ENCODE measurements at places on chromosomes 2 and 18. TPM values are rescaled to one million over a fixed set of nuclear protein-coding genes. Genes with fewer than 3 reads are reported as not detected.
A peak's percentile ranks its signal among the peaks of the same experiment; 100 is the strongest.

DNA sequence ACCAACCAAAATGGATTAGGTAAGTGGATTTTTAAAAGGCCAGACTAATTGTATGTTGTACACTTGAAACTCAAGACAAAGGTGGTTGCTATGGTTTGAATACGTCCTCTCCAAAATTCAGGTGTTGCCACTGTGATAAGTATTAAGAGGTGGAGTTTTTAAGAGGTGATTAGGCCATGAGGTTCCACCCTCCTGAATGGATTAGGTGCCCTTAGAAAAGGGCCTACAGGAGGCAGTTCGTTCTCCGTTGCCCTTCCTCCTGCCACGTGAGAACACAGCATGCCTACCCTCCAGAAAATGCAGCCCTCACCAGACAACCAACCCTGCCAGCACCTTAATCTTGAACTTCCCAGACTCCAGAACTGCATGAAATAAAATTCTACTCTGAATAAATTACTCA lies 51.2 kb downstream of the CHMP3 start:
- H3K4me3 ChIP-seq: no peak overlapping the region
- no peaks in the 10 kb centered on the region for H3K27me3 ChIP-seq
- H3K36me3 ChIP-seq: peaks cover 20% of the 10 kb centered on the region
- no peaks in the 10 kb centered on the region for H3K4me1 ChIP-seq
- DNase-seq: no peak

DNA sequence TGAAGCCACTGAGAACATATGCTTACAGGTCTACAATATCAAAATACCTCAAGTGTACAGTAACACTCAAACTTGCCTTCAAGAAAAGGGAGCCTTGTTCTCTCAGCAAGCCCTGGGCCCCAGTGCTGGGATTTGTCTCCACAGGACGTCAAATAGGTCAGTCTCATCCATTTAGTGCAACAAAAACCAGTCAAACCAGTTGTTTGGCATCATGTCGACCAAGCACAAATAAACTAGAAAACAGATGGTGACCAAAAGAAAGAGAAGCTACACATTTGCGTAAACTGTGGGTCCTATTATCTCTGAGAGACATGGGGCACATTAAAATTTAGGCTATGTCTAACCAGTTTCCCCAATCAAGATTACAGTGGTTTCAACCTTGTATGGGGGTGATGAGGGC lies 182.6 kb upstream of the PKDCC start:
- H3K27ac ChIP-seq: no peak overlapping the region
- H3K4me3 ChIP-seq: no peak overlapping the region
- no peak for DNase-seq
- peaks cover 10% of the 10 kb centered on the region for H3K27me3 ChIP-seq

DNA sequence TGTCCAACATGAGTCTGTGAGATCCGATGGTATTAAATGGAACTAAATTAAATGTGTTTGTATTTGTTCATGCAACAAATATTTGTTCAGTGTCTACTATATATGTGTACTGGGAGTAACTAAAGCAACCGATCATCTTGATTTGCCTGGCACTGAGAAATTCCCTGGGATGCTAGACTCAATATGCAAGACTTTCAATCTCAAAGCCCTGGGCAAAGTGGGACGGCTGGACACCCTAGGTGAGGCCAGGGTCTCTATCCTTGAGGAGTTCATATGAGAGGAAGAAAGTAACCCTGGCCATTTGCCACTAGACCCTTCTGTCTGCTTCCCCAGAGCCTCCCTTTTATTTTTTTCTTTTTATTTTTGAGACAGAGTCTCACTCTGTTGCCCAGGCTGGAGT lies 44.0 kb upstream of the HPCAL1 start:
- H3K4me3 ChIP-seq: no peak overlapping the region
- no peaks in the 10 kb centered on the region for H3K27me3 ChIP-seq
- DNase-seq: no peak
- H3K27ac ChIP-seq: no peak overlapping the region
- H3K36me3 ChIP-seq: no peaks in the 10 kb centered on the region
- H3K4me1 ChIP-seq: no peaks in the 10 kb centered on the region

Gene PARD6G
- 0.17 TPM for total RNA-seq

Gene RESP18
- not detected for total RNA-seq

Gene HOXD8
- total RNA-seq: not detected

Gene KCNS3
- 0.19 TPM for total RNA-seq

GRCh38 chr2:108884619-108885018 lies 98.0 kb downstream of the CCDC138 start:
- H3K36me3 ChIP-seq: peaks cover 8% of the 10 kb centered on the region
- no peak overlapping the region for H3K27ac ChIP-seq
- no peaks in the 10 kb centered on the region for H3K27me3 ChIP-seq
- no peak for DNase-seq
- no peaks in the 10 kb centered on the region for H3K4me1 ChIP-seq

GRCh38 chr2:203782262-203782976 lies 76.0 kb downstream of the CD28 start:
- H3K4me3 ChIP-seq: no peak overlapping the region
- DNase-seq: peak; percentile 86
- H3K27me3 ChIP-seq: no peaks in the 10 kb centered on the region
- H3K27ac ChIP-seq: peak overlapping the region; percentile 57
- peaks cover 4% of the 10 kb centered on the region for H3K36me3 ChIP-seq

- no peaks in the 10 kb centered on the region for H3K36me3 ChIP-seq
- DNase-seq: no peak
- H3K4me3 ChIP-seq: no peak overlapping the region
- H3K4me1 ChIP-seq: no peaks in the 10 kb centered on the region
- H3K27me3 ChIP-seq: no peaks in the 10 kb centered on the region
These were observed 2.2 kb downstream of the LRRTM4 start for GRCh38 chr2:77519888-77520506.

Gene ZAP70
- 166 TPM for total RNA-seq

Gene THSD7B
- total RNA-seq: not detected

DNA sequence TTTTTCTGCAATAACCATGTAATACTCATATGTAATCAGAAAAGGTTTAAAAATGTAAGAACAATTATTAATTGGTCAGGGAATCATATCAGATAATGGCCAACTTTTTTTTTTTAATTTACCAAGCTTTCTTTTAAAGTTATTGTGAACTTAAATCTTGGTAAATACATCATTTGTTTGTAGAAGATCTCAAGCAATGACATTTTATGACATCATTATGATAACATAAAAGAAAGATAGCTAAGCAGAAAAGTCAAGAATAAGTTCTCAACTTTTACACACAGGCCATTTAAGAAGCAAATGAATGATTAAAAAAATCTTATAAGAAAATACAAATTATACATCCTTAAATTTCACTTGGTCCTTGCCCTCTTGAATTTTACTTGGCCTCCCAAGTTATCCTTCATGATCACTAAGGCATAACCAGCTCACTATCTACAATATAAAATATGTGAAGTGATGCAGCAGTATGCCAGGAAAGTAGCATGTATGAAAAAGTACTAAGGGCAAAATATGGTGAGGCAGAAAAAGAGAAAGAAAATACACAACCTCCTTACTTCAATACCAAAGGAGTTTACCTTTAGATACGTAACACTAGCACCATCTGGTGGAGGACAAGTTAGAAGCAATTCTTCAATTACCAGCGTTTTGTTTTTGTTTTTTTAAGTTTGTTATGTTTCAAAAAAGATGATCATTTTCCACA lies 116.6 kb downstream of the SRBD1 start:
- H3K27ac ChIP-seq: no peak overlapping the region
- H3K4me1 ChIP-seq: peaks cover 41% of the 10 kb centered on the region
- no peaks in the 10 kb centered on the region for H3K27me3 ChIP-seq
- H3K36me3 ChIP-seq: peaks cover 2% of the 10 kb centered on the region
- no peak overlapping the region for H3K4me3 ChIP-seq

- H3K27ac ChIP-seq: no peak overlapping the region
- DNase-seq: no peak
- H3K4me1 ChIP-seq: peaks cover 7% of the 10 kb centered on the region
- H3K27me3 ChIP-seq: no peaks in the 10 kb centered on the region
- peaks cover 7% of the 10 kb centered on the region for H3K36me3 ChIP-seq
These were observed 89.0 kb downstream of the EIPR1 start for GRCh38 chr2:3288470-3289170.

Gene CD226
- total RNA-seq: 63.9 TPM

- H3K4me1 ChIP-seq: peaks cover 89% of the 10 kb centered on the region
- peak overlapping the region; percentile 19 for H3K27ac ChIP-seq
- DNase-seq: peak; percentile 50
- peaks cover 2% of the 10 kb centered on the region for H3K27me3 ChIP-seq
- no peak overlapping the region for H3K4me3 ChIP-seq
- peaks cover 21% of the 10 kb centered on the region for H3K36me3 ChIP-seq
These were observed 2.9 kb upstream of the MGAT5 start for GRCh38 chr2:134250840-134251461.

GRCh38 chr2:11796190-11797171 lies 50.0 kb downstream of the LPIN1 start:
- no peak overlapping the region for H3K4me3 ChIP-seq
- no peaks in the 10 kb centered on the region for H3K27me3 ChIP-seq
- no peak for DNase-seq
- peaks cover 64% of the 10 kb centered on the region for H3K36me3 ChIP-seq

GRCh38 chr2:47221039-47221438 lies 65.9 kb upstream of the STPG4 start:
- H3K27ac ChIP-seq: no peak overlapping the region
- no peak overlapping the region for H3K4me3 ChIP-seq
- peaks cover 4% of the 10 kb centered on the region for H3K27me3 ChIP-seq
- H3K4me1 ChIP-seq: no peaks in the 10 kb centered on the region

Gene DES
- total RNA-seq: not detected

DNA sequence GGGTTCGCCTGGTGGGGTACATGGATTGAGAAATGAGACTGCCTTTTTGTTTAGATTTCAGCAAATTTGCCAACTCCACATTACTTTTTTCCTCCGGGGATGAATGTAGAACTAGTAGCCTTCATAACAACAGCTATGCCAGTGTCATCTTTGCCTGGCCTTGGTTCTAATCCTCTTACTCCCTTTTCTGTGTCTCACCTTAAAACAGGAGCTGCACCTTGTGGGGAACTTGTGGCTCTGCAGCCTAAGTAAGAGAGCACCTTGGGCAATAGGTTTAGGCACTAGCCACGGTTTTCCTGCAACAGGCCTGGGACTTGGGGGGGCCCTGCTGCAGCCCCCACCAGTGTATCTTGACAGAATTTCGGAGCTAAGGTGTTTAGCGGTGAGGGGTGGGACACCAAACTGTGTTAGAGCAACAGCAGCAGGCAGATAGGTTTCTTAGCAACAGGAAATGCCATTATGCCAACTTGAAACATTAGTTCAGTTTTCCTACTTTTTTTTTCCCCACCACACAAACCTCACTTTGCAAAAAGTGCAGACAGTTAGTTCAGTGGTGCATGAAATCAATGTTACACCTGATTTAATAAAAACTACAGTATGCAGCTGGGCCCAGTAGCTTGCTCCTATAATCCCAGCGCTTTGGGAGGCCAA lies 173.7 kb downstream of the PRKCE start:
- no peak overlapping the region for H3K4me3 ChIP-seq
- peaks cover under 1% of the 10 kb centered on the region for H3K4me1 ChIP-seq
- no peaks in the 10 kb centered on the region for H3K27me3 ChIP-seq
- no peak for DNase-seq
- H3K27ac ChIP-seq: no peak overlapping the region

GRCh38 chr2:141392517-141393213 lies 738.2 kb downstream of the LRP1B start:
- H3K27ac ChIP-seq: no peak overlapping the region
- H3K4me1 ChIP-seq: no peaks in the 10 kb centered on the region
- H3K4me3 ChIP-seq: no peak overlapping the region
- no peaks in the 10 kb centered on the region for H3K36me3 ChIP-seq

Gene CNNM3
- 22.2 TPM for total RNA-seq

DNA sequence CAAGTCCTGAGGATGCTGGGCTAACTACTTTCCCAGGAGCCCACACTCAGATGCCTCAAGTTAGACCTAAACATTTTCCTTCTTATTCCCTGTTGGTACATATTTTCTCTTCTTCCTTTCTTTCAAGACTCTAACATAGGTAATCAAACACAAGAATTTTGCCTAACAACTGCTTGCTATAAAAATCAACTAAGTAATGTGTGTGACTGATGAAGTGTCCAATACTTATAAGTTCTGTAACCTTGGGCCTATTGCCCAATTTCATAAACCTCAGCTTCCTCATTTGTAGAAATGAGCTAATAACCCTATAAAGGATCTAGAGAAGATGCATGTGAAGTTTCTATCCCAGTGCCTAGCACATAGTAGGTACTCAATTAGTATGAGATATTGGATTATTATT lies 31.6 kb upstream of the PIK3C3 start:
- no peaks in the 10 kb centered on the region for H3K4me1 ChIP-seq
- no peak overlapping the region for H3K4me3 ChIP-seq
- H3K36me3 ChIP-seq: no peaks in the 10 kb centered on the region
- H3K27ac ChIP-seq: no peak overlapping the region
- no peaks in the 10 kb centered on the region for H3K27me3 ChIP-seq

Gene SH2D6
- total RNA-seq: 0.65 TPM

DNA sequence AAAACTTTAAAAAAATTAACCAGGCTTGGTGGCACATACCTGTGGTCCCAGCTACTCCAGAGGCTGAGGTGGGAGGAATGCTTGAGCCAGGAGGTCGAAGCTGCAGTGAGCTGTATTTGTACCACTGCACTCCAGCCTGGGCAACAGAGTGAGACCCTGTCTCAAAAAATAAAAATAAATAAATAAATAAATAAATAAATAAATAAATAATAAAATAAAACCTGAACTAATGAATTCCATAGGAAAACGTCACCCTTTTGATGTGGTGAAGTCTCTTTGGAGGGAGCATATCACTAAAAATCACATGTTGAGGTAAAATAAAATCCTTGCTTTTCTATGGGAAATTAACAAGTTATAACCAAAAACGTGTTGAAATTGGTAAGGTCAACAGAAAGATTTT lies 29.6 kb upstream of the ITGAV start:
- DNase-seq: no peak
- H3K4me3 ChIP-seq: no peak overlapping the region
- H3K4me1 ChIP-seq: no peaks in the 10 kb centered on the region
- H3K36me3 ChIP-seq: no peaks in the 10 kb centered on the region

DNA sequence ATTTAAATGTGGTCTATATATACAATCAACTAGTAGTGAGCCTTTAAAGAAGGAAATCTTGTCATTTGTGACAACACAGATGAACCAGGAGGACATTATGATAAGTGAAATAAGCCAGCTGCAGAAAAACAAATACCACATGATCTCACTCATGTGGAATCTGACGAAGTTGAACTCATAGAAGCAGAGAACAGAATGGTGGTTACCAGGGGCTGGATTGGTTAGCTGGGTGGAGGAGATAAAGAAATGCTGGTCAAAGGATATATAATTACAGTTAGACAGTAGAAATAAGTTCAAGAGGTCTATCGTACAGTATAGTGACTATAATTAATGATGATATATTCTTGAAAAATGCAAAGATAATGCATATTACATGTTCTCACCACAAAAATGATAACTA lies 267.9 kb downstream of the FBXO15 start:
- no peaks in the 10 kb centered on the region for H3K36me3 ChIP-seq
- no peak overlapping the region for H3K4me3 ChIP-seq
- H3K27ac ChIP-seq: no peak overlapping the region
- no peaks in the 10 kb centered on the region for H3K4me1 ChIP-seq
- no peak for DNase-seq

Gene PNO1
- total RNA-seq: 16.4 TPM

Measured in activated CD4-positive, alpha-beta memory T cell treated with anti-CD3 and anti-CD28 coated beads for 36 hours (primary cell).